ENCODE measurements at places on chromosomes 5 and 9. TPM values are rescaled to one million over a fixed set of nuclear protein-coding genes. Genes with fewer than 3 reads are reported as not detected.

- no peak for DNase-seq
Measured at GRCh38 chr9:104386013-104386412, 118.0 kb upstream of the OR13F1 start.

DNA sequence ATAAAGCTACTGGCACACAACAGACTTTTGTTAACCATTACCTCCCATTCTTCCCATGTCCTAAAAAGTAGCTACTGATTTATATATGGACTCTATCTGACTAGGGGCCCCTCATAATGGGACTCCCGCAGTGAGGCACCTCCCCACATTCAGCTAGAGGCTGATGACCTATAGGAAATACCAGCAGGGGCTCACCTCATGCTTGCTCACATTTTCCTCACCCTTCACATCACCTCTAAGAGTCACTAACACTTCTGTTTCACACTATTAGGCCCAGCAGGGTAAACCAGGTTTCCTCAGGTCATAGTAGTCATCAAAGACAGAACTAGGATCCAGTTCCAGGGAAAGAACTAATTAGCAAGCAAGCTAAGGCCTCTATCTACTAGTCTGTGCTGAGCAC lies 60.7 kb downstream of the PRELID2 start:
- DNase-seq = no peak

DNA sequence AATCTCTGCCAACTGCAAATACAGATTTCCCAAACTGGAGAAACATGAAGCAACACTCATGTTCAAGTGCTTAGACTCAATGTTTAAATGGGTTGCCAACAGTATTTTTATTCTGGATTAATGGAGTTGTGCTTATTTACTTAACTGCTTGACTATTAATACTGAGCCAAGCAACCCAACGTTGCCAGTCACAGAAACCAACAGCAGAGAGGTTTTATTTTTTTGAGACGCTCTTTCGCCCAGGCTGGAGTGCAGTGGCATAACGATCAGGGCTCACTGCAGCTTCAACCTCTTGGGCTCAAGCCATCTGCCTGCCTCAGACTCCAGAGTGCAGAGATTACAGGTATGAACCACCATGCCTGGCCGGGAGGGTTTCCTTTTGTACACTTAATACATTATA lies 8.5 kb upstream of the TMEM268 start:
- DNase-seq = no peak

- peak; percentile 49 for DNase-seq
Measured at GRCh38 chr5:163964671-163965070, 459.3 kb downstream of the MAT2B start.

DNA sequence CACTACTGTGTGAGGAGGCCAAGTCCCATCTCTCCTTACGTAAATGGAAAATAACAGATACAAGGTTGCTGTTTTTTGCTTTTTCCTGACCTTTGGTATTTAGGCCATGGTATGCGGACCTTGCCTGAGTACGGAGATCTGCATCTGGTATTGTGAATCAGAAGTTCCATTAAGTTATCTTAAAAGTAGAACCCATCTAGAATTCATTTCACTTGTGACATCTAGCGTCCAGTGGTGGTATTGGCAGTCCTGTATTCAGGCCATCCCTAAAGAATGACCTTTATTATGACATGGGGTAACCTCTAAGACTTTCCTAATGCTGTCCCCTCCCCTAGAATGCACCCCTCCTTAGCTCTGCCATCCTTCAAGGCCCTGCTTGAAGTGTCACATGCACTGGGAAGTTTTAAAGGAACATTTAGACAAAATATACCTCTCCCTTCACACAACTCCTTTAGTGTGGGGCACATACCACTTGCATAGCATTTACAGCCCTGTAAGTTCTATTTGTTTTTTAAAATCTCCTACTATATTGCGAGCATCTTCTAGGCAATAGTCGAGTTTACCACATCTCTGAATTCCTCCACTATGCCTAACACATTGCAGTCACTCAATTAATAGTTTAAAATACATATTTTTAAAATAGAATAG lies 1.9 kb upstream of the SPDL1 start:
- DNase-seq = peak; percentile 82

DNA sequence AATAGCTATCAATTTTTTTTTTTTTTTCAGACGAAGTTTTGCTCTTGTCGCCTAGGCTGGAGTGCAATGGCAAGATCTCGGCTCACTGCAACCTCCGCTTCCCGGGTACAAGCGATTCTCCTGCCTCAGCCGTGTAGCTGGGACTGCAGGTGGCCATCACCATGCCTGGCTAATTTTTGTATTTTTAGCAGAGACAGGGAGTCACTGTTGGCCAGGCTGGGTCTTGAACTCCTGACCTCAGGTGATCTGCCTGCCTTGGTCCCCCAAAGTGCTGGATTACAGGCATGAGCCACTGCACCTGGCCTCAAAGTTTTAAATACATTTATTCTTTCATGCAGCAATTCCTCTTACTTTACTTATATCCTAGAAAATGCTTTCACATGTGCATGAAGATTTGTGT lies 17.6 kb downstream of the TRIM14 start:
- DNase-seq = no peak

- no peak for DNase-seq
Measured at GRCh38 chr5:104452550-104452949, 890.0 kb upstream of the NUDT12 start.

- no peak for DNase-seq
Measured at GRCh38 chr5:160702934-160703333, 149.1 kb downstream of the ATP10B start.

DNA sequence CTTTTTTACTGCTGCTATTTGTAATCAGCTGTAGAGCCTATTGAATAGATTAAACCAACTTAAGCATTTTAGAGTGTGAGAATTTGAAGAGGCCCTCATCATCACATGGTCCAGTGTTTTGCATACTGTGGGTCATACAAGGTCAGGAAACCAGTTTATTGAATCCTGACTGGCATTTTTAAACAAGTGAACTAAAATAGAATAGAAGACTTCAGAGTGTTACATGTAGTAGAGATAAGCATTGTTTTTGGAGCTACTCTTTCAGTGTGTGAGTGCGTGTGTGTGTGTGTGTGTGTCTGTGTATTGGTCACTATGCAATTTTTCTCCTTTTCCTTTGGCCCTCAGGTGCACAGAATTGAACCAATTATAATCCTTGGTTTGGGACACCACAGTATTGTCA lies 114.4 kb downstream of the SLC28A3 start:
- no peak for DNase-seq

- no peak for DNase-seq
Measured at GRCh38 chr9:112520656-112521055, 34.0 kb downstream of the KIAA1958 start.

DNA sequence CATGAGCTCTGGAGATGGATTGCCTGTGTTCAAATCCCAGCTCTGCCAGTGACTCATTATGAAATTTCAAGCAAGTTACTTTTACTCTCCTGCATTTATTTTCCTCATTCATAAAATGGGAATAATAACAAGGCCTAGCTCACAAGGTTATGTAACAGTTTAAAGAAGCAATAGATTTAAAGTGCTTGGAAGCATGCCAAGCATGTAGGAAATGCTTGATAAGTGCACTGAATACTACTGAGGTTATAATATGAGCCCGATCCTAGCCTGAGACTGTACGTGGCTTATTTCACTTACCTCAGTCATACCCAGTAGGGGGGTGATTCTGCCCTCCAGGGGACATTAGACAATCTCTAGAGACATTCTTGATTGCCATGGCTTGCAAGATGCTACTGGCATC lies 734.1 kb upstream of the WWC1 start:
- no peak for DNase-seq

GRCh38 chr5:171855798-171856763 lies 70.5 kb downstream of the SMIM23 start:
- DNase-seq = peak; percentile 23

GRCh38 chr5:106423109-106423897 lies 1247.4 kb downstream of the EFNA5 start:
- DNase-seq = no peak

DNA sequence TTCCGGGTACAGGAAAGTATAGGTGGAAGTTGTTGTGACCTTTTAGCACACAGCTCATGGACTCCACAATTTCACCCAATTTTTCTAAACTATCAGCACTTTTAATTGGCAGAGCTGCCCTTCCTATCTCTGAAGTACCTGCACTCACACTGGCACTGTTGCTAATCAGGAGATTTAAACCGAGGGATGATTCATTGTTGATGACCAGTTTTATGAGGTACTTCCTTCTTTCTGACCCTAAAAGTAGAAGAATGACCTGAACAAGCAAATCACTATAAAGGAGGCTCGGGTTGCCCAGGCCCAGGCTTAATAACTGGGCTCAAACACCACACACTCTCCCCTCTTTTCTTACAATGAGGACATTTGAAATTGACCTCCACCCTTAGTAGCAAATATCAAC lies 105.9 kb downstream of the KCNN2 start:
- DNase-seq = no peak

DNA sequence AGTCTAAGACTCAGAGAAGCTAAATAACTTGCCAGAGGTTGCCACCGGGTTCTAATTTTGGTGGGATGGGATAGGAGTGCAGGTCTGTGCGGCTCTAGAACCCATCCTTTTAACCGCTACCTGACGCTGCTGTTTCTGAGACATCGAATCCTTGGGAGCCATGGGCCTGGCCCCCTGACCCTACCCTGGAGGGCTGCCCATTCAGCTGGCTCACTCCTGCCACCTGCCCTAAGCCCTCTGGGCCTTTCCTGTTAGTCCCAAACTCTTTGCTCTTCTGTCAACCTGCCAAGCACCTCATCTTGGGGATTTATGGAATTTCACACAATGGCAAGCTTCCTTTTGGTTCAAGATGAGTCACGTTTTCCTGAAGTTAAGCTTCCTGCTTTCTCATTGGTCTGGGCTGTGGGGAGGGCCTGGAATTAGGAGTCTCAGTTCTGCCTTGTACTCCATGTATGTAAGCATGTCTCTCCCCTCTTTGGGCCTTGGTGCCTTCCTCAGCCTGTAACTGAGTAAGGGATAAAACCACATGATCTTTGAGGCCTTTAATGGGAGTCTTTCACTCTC lies 26.6 kb downstream of the ENHO start:
- DNase-seq = peak; percentile 98

DNA sequence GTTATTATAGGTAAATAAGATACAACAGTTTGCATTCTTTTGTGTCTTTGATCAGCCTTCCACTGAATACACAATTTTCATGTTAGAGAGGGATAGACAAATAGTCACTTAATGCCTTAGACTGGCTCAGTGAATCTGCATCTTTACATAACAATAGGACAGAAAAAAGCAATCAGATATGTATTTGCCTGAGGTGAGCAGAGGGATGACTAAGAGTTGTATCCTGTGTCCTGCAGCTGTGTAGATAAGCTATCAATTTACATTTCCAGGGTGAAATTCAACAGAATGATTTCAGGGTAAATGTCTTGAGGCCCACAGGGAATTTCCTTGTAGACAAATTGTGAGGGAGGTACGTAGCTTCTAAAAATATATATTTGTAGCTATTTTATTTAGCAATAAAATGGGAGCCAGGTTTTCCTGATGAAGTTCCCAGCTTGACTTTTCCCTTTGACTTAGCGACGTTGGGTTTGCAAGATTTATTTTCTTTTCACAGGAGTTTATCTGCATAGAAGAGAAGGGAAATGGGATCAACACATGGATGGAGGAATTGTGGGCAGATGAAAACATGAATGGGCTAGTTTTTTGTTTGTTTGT lies 586.1 kb upstream of the CDH6 start:
- no peak for DNase-seq

ANKRD20A1 gene
- 1.7 TPM for total RNA-seq

FLT4 gene
- total RNA-seq = 471 TPM

PCDHB7 gene
- total RNA-seq = 0.68 TPM

CORO2A gene
- total RNA-seq = 1.7 TPM

AMBP gene
- total RNA-seq = 0.17 TPM

FCN1 gene
- total RNA-seq = not detected

IFNA21 gene
- total RNA-seq = not detected

CCL27 gene
- not detected for total RNA-seq

NR2F1-AS1 gene
- 18.4 TPM for total RNA-seq

Data from dermis blood vessel endothelial cell (primary cell).